Lung (tissue), 17 donors: ENCODE measurements at places on chromosomes 4 and X. TPM values are rescaled to one million over a fixed set of nuclear protein-coding genes. Genes with fewer than 3 reads are reported as not detected.

- peaks cover under 1% of the 10 kb centered on the region for H3K36me3 ChIP-seq
- no peak for DNase-seq
- H3K4me1 ChIP-seq: no peaks in the 10 kb centered on the region
- H3K4me3 ChIP-seq: no peak overlapping the region
These were observed 5.5 kb upstream of the ASMT start for GRCh38 chrX:1609311-1609710.

KIF4A gene
- 0.66 TPM for polyA plus RNA-seq

DNA sequence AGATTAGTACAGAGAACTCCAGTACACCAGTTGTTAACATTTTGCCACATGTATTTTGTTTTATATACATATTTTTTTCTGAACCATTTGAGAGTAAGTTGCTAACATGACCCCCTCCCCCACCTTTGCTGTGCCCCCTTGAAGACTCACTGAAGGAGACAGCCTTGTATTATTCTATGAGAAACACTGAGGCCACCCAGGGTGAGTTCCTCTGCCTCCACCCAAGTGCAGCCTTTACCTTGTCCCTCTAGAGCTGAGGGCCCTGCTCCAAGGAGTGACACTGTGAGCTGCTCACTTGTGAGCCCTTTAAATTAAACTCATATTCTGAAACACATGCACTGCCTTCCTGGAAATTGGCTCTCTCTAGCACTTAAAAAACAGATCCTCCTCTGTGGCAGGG lies 21.1 kb downstream of the KIT start:
- peaks cover 4% of the 10 kb centered on the region for H3K4me1 ChIP-seq
- H3K27ac ChIP-seq: no peak overlapping the region

PAGE4 gene
- not detected for polyA plus RNA-seq

DDIT4L gene
- polyA plus RNA-seq: 0.47 TPM

GRCh38 chr4:147247579-147247978 lies 233.3 kb upstream of the EDNRA start:
- H3K4me1 ChIP-seq: no peaks in the 10 kb centered on the region
- no peak overlapping the region for H3K4me3 ChIP-seq
- H3K27ac ChIP-seq: no peak overlapping the region
- H3K27me3 ChIP-seq: no peaks in the 10 kb centered on the region
- no peaks in the 10 kb centered on the region for H3K36me3 ChIP-seq

- H3K27me3 ChIP-seq: no peaks in the 10 kb centered on the region
- DNase-seq: no peak
- H3K36me3 ChIP-seq: no peaks in the 10 kb centered on the region
- peaks cover 14% of the 10 kb centered on the region for H3K4me1 ChIP-seq
- no peak overlapping the region for H3K4me3 ChIP-seq
These were observed 205.0 kb upstream of the TET2 start for GRCh38 chr4:104941661-104942062.

GRCh38 chr4:159269956-159270355 lies 167.1 kb downstream of the RAPGEF2 start:
- no peaks in the 10 kb centered on the region for H3K27me3 ChIP-seq
- H3K27ac ChIP-seq: no peak overlapping the region
- no peaks in the 10 kb centered on the region for H3K36me3 ChIP-seq
- DNase-seq: no peak
- H3K4me3 ChIP-seq: no peak overlapping the region

HSFX2 gene
- 0.61 TPM for polyA plus RNA-seq

GRCh38 chrX:116236666-116237065 lies 66.1 kb downstream of the AGTR2 start:
- no peaks in the 10 kb centered on the region for H3K36me3 ChIP-seq
- H3K4me1 ChIP-seq: no peaks in the 10 kb centered on the region
- H3K27ac ChIP-seq: no peak overlapping the region
